Osteocyte (in vitro differentiated cells): ENCODE measurements at places on chromosomes 1 and 21.

DNA sequence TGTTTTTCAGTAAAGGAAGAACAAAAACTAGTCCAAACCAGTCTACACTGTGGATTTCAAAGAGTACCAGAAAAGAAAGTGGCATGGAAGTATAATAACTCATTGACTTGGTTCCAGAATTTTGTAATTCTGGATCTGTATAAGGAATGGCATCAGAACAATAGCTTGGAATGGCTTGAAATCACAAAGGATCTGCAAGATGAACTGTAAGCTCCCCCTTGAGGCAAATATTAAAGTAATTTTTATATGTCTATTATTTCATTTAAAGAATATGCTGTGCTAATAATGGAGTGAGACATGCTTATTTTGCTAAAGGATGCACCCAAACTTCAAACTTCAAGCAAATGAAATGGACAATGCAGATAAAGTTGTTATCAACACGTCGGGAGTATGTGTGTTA, 21.3 kb downstream of the CHODL start:
- no peak for DNase-seq

GRCh38 chr1:64421377-64421776, 48.6 kb upstream of the CACHD1 start:
- no peak for DNase-seq

DNA sequence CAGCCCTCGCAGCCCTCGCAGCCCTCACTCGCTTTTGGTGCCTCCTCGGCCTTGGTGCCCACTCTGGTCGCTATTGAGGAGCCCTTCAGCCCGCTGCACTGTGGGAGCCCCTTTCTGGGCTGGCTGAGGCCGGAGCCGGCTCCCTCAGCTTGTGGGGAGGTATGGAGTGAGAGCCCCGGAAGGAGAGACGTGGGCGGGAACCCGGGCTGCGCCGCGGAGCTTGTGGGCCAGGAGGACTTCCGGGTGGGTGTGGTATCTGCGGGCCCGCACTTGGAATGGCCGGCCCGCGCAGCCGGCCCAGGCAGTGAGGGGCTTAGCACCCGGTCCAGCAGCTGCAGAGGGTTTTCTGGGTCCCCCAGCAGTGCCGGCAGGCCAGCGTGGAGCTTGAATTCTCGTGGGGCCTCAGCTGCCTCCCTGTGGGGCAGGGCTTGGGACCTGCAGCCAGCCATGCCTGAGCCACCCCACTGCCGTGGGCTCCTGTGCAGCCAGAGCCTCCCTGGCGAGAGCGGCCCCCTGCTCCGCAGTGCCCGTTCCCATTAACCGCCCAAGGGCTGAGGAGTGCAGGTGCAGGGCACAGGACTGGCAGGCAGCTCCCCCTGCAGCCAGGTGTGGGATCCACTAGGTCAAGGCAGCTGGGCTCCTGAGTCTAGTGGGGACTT, 9.9 kb upstream of the CFHR2 start:
- DNase-seq: no peak

- no peak for DNase-seq
Measured at GRCh38 chr1:93446837-93447451, 974 bp upstream of the FNBP1L start.

GRCh38 chr1:41153750-41154274, 88.3 kb downstream of the SCMH1 start:
- DNase-seq: no peak

- no peak for DNase-seq
Measured at GRCh38 chr21:25708467-25709065, 26.1 kb downstream of the ATP5PF start.

GRCh38 chr1:204149635-204150565, 1.9 kb downstream of the ETNK2 start:
- DNase-seq: no peak

GRCh38 chr1:8348777-8349472, 31.0 kb downstream of the SLC45A1 start:
- DNase-seq: no peak
